Foreskin melanocyte (primary cell): ENCODE measurements at places on chromosomes 7 and 10.

- DNase-seq: no peak
Observed at GRCh38 chr7:126487728-126488442, 764.9 kb downstream of the GRM8 start.

- no peak for DNase-seq
Observed at GRCh38 chr7:7948232-7948631, 20.4 kb upstream of the GLCCI1 start.

DNA sequence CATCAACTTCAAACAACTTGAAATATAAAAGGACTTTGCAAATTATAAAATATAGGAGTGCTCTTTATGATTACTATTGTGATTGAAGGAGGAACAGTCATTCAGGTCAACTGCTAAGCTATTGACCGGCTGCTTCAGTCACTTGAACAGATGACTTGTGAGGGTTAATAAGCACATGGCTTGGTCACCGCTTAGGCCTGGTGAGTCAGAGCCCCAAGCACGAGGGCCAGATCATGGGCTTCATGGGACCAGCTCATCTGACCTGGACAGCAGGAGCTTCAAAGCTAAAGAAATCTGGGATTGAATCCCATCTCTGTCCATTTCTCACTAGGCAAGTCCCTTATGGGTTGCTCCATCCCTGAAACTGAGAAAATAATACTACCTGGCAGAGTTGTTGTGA, 60.4 kb upstream of the ADO start:
- peak; percentile 68 for DNase-seq

- no peak for DNase-seq
Observed at GRCh38 chr7:158320328-158320727, 267.3 kb downstream of the PTPRN2 start.

- no peak for DNase-seq
Observed at GRCh38 chr10:80684259-80684658, 146.6 kb downstream of the SH2D4B start.

- peak; percentile 80 for DNase-seq
Observed at GRCh38 chr7:81298951-81299666, 380.3 kb upstream of the SEMA3C start.

GRCh38 chr10:110841767-110842267, 29.9 kb upstream of the PDCD4 start:
- no peak for DNase-seq

DNA sequence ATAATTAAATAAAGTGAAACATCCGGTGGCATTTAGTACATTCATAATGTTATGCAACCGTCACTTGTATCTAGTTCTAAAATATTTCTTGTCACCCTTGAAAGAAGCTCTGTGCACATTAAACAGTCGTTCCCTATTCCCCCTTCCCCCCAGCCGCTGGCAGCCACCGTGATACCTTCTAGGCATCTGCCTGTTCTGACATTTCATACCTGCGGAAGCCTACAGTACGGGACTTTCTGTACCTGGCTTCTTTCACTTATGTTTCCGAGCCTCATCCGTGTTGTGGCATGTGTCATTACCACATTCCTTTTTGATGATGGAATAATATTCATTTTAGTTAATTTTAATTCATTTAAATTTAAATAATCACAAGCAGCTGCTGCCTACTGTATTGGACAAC, 13.9 kb upstream of the SFRP5 start:
- DNase-seq: no peak

- DNase-seq: no peak
Observed at GRCh38 chr10:78402591-78402990, 368.9 kb downstream of the RPS24 start.

DNA sequence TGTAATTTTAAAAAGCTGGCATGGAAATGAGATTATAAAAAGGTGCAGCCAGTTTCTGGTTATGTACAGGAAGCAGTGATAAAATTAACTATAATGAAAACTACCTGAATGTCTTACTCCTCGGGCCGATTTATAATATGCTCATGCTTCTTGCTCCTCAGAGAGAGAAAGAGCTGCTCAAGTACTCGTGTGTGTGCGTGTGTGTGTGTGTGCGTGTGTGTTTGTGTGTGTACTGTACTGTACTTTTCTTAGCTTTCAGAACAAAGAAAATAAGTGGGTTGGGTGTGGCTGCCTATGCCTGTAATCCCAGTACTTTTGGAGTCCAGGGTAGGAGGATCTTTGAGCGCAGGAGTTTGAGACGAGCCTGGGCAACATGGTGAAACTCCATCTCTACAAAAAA, 96.6 kb upstream of the NMT2 start:
- no peak for DNase-seq

DNA sequence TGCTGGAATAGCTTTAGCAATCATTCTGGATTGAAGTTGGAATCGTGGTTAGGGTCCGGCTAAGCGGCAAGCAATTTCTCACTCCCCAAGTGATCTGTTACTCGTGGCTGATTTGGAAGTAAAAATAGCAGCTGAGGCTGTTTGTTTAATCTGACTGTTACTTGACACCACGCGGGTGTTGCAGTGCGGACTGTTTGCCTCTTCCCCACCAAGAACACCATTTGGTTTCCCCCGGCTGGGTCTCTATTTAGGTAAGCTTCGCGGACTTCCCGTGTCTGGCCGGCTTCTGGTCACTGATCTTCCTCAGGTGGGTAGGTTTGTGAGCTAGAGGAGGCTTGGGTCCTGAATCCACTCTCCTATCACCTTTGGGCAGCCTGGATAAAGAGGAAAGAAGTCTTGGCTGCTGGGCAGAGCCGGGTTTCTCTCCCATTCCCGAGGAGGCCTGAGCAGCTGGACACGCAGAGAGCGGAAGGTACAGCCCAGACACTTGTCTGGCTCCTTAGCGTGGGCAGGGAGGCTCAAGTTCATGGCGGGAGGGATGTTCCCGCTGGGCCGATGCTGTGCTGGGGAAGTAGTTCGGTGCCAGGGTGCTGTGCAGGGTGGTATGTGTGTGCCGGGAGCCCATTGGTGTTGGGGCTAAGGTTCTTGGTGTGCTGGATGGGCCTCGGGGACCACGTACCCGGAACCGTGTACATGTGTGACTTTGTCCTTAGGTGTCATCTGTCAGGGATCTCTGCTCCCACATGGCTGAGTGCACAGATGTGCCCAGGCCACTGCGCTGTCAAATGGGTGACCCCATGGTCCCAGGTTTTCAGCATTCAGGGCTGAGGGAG, at the start of gene C10orf71:
Gene C10orf71 (plus strand): TSS at position 188 of the 833 bp plus-strand sequence. CDS start 23,376 bp downstream, outside the sequence.
- no peak for DNase-seq

DNA sequence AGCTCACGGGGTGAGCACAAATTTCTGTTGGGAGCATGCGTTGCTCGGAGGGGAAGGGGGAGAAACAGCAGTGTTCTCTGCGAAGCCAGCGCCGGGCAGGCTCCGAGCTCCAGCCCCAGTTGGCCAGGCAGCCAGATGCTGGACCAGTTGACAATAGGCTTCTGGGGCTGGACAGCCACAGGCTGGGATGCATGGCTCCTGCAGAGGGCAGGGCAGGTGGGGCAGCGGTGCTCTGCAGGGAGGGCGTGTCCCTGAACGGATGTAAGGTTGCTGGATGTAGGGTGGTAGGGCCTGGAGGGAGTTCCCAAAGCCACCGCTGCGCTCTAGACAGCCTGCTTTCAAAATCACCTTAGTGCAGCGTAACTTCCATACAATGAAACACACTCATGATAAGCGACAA, 574.9 kb downstream of the GLRX3 start:
- no peak for DNase-seq

DNA sequence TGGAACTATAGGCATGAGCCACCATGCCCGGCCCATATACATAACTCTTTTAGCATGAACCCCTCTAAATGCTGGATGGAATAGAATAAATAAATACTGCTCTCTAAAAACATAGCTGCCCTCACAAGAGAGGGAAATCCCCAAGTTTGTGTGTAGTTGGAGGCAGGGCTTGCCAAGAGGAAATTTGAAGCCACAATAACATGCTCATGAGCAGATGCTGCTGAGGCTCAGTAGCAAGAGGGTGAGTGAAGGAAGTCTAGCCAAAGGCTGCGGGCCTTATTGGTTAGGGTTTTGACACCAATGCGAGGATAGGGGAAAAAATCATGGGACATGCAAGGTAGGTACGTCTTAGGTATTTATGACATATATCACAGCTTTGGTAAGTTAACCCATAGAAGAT, 17.3 kb downstream of the TPK1 start:
- DNase-seq: no peak

- no peak for DNase-seq
Observed at GRCh38 chr7:107813524-107813923, 10.5 kb upstream of the SLC26A3 start.

- DNase-seq: peak; percentile 35
Observed at GRCh38 chr10:11610826-11611247, 613 bp downstream of the USP6NL start.

- DNase-seq: no peak
Observed at GRCh38 chr7:159033473-159033825, 111.2 kb downstream of the VIPR2 start.

GRCh38 chr7:124688991-124689390, 76.6 kb downstream of the GPR37 start:
- no peak for DNase-seq

- DNase-seq: no peak
Observed at GRCh38 chr7:8615019-8615418, 181.6 kb downstream of the NXPH1 start.

GRCh38 chr7:51471981-51472296, 155.3 kb upstream of the COBL start:
- no peak for DNase-seq

- DNase-seq: no peak
Observed at GRCh38 chr7:36742911-36743775, 18.8 kb upstream of the AOAH start.
